GM13976 (cell line): ENCODE measurements at places on chromosomes 7 and 10.

DNA sequence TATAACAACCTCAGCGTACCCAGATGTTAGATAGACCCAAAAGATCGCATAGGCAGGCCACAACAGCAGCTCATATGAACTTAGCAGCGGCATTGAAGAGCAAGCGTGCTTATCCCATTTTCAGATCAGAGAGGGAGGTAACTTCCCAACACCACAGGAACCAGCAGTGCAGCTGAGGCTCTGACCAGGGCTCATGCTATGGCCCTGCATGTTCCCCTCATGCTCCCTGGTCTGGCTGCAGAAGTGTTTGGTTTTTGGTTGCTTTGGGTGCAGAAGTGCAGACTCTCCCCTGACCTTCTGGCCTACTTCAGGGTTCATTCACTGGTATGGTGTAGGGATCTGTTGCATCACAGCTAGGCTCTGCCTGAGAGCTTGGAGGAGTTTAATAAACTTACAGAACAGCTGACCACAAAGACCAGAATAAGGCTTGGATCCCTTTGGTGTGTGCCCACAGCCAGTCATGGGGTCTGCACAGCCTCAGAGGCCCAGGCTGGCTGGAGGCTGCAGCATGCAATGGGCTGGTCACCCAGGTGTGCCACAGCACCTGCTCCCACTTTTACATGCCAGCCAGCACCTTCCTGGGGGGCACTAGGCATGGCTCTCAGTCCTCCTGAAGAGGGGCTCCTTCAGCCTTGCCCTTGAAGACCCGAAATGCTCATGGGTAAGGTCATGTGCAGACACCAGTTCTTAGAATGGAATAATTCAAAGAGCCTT, 9.1 kb upstream of the CXCL12 start:
- DNase-seq = no peak

- DNase-seq = no peak
These were observed 19.0 kb upstream of the GALNTL5 start for GRCh38 chr7:151937286-151937685.

DNA sequence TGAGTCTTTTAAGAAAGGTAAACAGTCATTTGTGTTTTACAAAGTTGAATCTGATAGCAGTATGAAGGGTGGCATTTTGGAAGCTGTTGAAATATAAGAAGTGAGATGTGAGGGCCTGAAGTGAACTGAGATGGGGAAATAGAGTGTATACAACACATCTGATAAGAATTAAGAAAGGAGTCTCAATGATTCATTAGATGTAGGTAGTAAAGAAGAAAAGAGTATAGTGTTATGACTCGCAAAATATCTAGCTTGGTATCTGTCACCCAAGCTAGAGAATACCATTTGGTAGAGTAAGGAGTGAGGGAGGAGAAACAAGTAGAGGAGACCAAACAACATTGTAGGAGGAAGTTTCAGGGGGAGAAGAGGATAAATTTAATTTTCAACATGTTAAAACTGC, 5.3 kb downstream of the PTPN12 start:
- DNase-seq = no peak

DNA sequence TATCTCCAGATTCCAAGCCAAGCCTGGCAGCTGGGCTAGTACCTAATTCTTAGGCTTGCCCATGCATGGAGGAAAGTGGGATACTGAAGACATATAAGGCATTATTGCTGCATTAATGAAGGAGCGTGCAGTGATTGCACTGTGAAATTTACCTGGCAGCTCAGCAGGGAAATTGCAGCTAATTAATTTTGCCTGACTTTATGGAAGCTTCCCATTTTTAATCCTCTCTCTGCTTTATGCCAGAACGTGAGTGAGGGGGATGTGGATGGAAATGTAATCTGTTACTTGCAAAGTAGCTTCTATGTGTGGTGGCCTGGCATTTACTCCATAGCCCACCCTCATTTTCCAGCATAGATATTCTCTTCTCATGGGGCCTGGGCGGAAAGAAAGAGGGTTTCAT, 134.9 kb downstream of the SH2D4B start:
- DNase-seq = no peak

DNA sequence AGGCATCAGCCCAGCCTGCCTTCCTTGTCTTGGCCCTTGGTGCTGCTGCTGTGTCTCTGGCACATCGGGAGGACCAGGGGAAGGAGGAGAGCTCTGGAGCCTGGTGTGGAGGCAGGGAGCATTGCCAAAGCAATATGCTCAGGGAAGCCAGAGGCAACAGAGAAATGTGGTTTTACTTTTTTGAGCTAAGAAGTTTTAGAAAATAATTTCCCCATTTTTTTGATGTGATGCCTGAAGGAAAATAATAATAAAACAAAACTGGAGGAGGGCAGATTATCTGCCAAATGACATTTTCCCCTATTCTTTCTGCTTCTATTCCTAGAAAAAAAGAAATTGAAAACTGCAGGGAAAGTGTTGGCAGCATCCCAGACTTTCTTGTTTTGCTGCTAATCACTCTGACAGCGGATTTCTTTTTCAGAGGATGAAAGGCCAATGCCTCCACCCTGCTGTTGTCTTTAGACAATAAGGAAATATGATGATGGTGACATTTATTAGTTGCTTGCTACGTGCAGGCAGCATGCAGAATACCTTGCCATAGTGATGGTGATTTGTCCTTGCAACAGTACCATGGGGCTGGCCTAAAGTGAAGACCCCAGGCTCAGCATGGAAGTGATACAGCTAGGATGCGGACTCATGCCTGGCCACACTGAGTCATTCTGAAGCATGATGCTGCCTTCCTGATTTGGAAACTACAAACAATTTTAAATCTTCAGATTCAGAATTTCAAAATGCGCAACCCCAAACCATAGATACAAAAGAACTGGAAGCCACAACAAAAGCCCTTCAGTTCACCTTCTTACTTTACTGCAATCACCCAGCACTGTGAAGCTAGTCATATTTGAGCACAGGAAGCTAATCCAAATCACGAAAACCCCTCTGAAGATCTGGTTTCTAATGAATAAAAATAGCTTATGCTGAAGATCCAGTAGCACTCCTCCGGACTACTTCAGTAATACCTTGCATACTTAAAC, 260.2 kb upstream of the TMEM72 start:
- DNase-seq = no peak

GRCh38 chr10:73044378-73045285, 52.0 kb downstream of the P4HA1 start:
- DNase-seq = no peak

- no peak for DNase-seq
These were observed 83.4 kb upstream of the BMPER start for GRCh38 chr7:33821970-33822369.

GRCh38 chr7:150871601-150872000, 19.3 kb downstream of the AOC1 start:
- DNase-seq = no peak
